LHCN-M2 (cell line): ENCODE measurements at places on chromosomes 1 and 21. TPM values are rescaled to one million over a fixed set of nuclear protein-coding genes. Genes with fewer than 3 reads are reported as not detected.

GRCh38 chr1:184649451-184649888, 105.2 kb downstream of the EDEM3 start:
- peak; percentile 47 for DNase-seq

- DNase-seq: no peak
Observed at GRCh38 chr1:22177354-22178003, 34.6 kb upstream of the WNT4 start.

SLC27A3 gene
- 0.38 and 0.98 TPM in 2 replicates for total RNA-seq

GRCh38 chr1:158248118-158248517, 6.1 kb upstream of the CD1A start:
- DNase-seq: no peak

WLS gene
- 49.8 and 57.5 TPM in 2 replicates for total RNA-seq

GRCh38 chr21:41932191-41932575, 21.6 kb downstream of the C2CD2 start:
- DNase-seq: peak; percentile 85

DNA sequence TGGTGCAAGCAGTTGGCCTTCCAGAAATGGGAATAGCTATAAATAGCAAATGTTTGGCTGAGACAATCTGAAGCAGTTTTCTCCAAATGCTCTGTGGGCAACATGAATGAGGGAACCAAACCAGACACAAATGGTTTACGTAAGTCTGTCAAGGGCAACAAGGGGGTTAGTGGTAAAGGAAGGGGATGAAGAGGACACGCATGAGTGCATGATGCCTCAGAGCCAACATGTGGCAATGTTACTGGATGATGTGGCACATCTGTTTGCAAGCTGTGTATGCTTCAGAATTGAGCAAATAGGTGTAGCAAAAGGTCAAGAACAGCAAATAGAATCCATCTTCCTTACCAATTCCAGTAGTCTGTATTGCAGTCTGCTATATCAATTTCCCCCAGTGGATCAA, 76.3 kb upstream of the LMO4 start:
- DNase-seq: peak; percentile 30

ABCG1 gene
- not detected in 2 replicates for total RNA-seq

DNA sequence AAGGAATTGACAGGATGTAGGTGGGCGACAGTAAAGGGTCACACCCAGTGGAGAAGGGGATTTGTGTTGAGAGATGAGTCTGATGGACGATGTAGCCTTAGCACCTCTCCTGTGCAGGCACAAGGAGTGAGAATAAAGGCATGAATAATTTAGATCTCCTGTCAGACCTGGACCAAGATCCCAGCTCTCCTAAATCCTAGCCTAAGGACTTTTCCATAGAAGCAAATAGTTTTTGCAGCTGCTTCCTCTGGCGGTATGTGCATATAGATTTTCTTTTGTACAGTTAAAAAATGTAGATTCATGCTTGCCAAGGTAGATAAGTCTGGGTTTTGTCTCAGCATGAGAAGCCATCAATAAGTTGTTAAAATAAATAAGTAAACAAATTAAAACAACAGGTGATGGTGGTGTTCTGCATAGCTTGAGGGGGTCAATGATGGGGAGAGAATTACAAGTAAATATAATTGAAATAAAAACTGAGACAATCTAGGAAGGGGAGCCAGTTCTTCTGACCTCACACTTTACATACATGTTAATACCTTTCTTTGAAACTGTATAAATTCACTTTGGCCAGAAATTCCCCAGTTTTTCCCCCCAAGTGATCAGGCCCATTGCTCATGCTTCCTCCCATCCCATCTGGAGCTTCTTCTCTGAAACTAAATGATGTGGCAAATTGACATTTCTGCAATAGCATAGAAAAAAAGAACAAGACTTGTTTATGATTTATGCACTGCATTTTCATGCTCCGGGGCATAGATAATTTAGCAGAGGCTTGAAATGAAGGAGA, 12.4 kb upstream of the ZP4 start:
- no peak for DNase-seq

DNA sequence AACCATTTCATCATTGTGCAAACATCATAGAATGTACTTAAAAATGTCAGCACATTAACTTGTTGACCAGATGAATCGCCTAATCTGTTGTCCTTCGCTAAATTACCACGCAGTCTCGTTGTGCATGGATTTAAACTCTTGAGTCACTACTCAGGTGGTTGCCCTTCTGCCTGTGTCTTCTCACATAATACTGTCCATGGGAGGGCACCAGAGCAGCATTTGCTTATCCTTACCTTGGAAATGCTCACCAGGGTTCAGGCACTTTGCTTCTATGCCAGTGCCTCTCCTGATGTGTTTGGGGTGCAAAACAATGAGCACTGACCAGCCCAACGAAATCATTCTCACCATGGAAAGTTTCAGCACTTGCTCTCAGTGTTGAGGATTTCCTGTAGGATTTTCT, 559.9 kb downstream of the RWDD3 start:
- DNase-seq: no peak

DNA sequence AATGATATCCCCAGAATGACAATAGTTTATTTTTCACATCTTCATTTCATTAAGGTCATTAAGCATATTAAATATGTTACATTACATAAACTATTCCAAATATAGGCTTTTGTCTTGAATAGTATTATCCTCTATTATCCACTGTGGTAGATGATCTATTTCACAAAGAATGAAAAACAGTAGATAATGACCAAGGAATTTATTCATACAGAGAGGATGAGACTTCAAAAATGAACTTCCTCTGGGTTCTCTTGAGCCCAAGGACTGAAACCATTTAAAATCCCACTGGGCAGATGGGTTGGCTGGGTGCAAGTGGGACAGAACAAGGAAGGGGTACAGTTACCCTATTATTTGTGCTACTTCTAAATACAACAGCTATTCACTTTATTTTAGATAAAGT, 33.0 kb downstream of the PTPN14 start:
- DNase-seq: peak; percentile 29

DNA sequence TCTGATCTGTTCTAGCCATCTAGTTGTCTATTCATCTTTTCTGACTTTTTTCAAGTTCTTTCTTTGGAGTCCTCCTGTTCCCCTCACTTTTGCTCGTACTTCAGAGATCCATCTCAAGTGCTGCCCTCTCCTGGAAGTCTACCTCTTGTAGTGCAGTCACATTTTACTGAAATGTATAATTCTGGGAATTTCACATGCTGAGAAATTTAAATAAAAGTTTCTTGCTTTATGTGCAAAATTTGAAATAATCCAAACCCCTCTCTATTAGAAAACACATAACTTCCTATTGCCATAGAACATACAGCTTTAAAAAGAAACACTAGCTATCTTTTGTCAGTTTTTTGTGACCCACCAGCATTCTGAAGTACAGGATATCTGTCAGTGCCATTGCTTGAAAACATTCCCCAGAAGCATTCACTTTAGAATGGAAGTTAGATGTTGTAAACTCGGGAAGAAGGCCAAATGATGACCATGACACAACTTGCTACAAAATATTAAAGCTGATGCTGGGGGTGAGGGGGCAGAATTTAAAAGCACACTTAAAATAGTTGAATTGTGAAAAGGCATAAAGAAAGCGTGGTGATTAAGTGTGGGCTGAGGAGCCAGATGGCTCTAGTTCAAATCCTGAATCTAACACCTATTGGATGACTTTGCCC, 22.0 kb downstream of the RLF start:
- peak; percentile 43 for DNase-seq

BACH1 gene
- total RNA-seq: 27.7 and 39.7 TPM in 2 replicates

DNA sequence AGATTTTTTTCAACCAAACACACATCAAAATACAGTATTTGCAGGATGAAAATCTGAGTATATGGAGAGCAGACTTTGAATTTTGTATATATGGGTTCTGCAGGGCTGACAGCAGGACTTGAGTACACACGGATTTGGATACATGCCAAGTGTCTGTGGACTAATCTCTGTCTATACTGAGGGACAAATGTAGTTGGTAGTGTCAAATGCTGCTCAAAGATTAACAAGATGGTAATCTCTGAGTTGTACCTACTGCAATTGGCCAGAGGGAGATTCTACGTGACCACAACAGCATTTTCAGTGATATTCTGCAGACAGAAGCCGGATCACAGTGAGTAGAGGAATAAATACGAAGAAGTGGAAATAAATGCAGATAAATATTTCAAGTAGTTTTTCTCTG, 43.4 kb downstream of the SHCBP1L start:
- no peak for DNase-seq

VSIG8 gene
- not detected in 2 replicates for total RNA-seq

CENPF gene
- total RNA-seq: 199 and 222 TPM in 2 replicates

- DNase-seq: no peak
Observed at GRCh38 chr1:3611170-3612019, at the start of gene MEGF6. TSS of gene MEGF6 (minus strand) at chr1:3611508. CDS start at chr1:3611268, 240 bp downstream.

CYP4Z1 gene
- not detected in 2 replicates for total RNA-seq

DNA sequence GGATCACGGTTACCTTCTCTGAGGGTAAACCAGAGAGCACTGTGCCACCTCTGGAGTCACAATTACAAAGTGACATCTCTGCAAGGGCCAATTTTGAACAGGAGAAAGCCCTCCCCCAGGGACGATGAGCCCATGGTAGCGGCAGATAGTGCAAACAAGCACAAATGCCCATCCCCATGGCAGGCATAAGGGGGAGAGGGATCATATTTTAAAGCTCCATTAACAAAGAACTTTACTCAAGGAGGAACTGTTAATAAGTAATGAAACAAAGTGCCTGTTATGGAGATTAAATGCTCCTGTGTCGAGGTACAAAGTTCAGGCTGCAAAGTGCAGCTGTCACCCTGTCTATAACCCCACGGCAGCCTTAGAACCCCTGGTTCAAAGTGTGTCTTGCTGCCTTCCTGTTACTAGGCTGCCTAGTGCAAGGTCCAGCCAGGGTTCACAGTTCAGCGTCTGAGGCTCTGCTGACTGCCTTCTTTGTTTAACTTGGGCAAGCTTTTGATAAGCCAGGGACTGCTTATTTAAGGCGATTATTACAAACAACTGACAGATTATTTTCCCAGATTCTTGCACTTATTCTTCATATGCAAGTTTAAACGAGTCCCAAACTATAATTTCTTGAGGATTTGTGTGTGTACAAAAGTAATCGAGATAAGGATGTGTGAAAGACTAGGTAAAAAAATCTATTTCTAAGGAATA, 75.7 kb upstream of the NRIP1 start:
- no peak for DNase-seq

SPTA1 gene
- total RNA-seq: not detected in 2 replicates

- no peak for DNase-seq
Observed at GRCh38 chr21:43854773-43855633, 10.0 kb upstream of the AGPAT3 start.

- peak; percentile 55 for DNase-seq
Observed at GRCh38 chr1:68327414-68327813, 95.1 kb upstream of the WLS start.
